ENCODE measurements at places on chromosomes 5 and 9.
A peak's percentile ranks its signal among the peaks of the same experiment; 100 is the strongest.

DNA sequence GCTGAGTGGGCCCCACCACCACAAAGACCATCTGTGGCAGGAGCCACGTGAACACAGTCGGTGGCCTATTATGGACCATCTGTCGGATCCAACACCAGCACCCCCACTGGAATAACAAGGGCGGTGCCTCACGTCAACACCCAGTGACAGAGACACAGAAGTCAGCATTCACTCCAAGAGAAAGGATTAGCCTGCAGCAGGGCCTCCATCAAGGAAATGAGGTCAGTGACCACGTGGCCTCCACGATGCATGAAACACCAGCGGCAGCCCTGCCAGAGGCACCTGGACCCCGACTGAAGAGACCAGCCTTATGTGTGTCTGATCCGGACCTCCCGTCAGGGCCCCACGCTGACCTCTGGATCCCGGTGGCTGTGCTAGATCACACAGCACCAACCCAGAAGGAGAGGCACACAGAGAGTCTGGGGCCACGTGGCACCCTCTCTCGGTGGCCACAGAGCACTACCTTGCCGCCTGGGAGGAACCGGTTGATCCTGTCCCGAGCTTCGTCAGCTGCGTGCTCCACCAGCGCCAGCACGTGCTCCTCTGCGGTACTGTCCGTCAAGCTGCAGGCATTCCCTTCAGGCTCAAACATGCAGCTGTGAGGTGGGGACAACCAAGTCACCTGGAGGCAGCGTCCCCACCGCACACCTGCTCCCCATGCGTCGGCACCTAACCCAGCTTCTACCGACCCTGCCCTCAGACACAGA is 9.0 kb downstream of the BRD9 start:
- DNase-seq: no peak

- no peak for DNase-seq
Observed at GRCh38 chr5:32233220-32233695, 59.1 kb upstream of the GOLPH3 start.

GRCh38 chr9:70463877-70464276 is 49.4 kb upstream of the KLF9 start:
- DNase-seq: no peak

- DNase-seq: no peak
Observed at GRCh38 chr5:147369742-147370374, 135.0 kb downstream of the STK32A start.

- no peak for DNase-seq
Observed at GRCh38 chr5:163172540-163173338, 264.7 kb upstream of the CCNG1 start.

GRCh38 chr9:14021871-14022525 is 291.9 kb downstream of the NFIB start:
- DNase-seq: no peak

DNA sequence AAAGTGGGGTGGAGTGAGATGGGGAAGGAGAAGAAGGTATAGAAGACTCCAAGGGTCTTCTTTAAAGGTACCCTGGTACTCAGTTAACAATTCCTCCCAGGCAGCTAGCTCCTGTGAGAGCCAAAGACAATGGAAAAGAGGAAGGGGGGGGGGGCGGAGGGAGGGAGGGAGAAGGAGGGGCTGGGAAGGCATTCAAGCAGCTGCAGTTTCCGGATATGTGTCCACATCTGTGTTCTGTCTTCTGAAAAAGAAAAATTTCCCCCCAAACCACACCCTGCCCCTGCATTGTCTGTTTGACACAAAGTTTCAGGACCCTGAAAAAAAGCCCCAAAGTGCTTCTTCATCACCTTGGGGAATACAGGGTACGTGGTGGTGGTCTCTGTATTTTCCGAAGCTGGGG is 11.1 kb downstream of the SPRY4 start:
- DNase-seq: no peak

DNA sequence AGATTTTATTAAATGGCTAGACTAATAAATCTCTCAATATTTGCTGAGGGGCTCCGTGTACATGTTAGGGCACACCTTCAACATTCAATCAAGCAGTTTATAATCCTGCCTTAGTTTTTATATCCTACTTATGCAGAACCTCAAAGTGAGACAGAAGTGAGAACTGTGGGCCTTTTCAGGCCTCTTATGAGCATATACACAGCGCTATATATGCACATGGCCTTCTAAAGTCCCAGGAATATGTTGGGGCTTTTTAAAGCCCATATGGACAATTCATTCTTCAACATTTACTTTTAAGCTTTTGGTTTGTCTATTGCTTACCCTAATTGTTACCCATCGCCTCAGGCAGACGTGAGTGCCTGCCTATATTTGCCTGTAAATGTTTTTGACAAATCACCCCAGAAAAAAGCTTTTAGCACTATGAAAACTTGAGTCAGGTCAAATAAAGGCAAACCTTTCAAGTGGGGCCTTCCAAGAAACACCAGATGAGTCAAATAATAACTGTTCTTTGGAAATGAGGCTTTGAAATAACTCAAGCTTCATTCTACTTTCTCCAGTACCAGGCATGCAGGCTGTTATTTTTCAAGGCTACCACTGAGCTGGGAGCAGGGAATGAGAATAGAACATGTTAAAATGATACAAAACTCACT is 58.2 kb downstream of the ESM1 start:
- no peak for DNase-seq

DNA sequence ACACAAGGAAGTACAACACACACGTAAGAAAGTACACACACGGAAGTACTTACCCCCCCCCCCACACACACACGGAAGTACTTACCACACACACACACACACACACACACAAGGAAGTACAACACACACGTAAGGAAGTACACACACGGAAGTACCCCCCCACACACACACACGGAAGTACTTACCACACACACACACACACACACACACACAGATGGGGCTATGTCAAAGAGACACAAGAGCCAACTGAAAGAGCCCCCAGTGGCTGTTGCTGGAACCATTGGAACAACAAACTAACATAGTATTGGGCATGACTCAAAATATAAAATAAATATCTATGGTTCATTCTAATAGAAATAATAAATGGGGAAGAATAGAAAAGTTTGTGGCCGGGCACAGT is 4.9 kb upstream of the MAPK9 start:
- no peak for DNase-seq

GRCh38 chr9:78029551-78030295 is 1.9 kb downstream of the GNAQ start:
- peak; percentile 77 for DNase-seq

- DNase-seq: no peak
Observed at GRCh38 chr5:100676817-100677631, 141.8 kb downstream of the FAM174A start.

DNA sequence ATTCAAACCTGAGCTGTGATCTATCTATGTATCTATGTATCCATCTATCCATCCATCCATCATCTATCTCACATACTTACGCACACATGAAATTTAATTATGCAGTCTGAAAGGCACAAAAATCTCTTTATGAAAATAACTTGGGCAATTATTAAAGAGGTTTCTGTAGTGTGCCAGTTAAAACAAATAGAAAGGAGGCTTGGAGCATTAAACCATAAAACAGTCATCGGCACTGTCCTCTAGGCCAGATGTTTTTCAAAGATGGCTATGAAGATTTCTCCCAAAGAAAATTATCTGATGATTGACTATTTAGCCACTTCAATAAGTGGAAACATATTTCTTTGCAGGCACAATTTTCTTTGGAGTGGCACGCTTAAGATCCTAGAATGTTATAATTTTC is 392.5 kb upstream of the RPS23 start:
- no peak for DNase-seq

DNA sequence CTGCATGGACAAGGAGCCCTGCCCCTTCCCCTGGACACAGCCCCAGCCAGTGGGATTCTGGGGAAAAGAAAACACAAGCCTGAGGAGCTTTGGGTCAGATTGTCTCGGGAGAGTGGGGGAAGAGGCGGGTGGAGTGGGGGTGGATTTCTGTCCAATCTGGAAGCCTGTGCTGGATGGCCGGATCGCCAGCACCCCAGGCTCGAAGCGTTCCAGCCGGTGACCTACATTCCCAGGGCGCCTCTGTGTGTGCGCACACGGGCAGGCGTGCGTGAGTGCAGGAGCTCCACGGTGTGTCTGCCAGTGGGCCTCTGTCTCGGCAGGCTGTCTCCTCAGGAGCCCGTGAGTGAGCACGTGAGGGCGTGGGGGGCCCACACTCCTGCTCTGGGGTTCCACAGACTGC is 74.3 kb upstream of the DAB2IP start:
- no peak for DNase-seq

DNA sequence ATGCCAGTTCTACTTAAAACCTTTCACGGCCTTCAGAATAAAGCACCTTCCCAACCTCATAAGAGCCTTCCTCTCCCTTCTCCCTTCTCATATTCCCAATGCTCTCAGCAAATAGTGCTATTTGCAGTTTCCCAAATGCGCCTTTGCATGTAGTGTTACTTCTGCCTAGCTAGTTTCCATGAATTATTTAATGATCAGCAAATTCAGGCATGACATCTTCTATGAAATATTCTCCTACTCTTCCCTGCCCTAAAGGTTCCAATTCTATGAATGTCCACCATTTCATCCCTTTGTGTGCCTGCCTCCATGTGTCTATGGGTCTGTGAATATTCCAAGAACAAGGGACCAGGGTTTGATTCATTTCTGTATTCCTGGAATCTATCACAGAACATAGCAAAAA is 98.8 kb upstream of the NR5A1 start:
- no peak for DNase-seq

- no peak for DNase-seq
Observed at GRCh38 chr5:159100782-159101646, 1.3 kb upstream of the EBF1 start.

DNA sequence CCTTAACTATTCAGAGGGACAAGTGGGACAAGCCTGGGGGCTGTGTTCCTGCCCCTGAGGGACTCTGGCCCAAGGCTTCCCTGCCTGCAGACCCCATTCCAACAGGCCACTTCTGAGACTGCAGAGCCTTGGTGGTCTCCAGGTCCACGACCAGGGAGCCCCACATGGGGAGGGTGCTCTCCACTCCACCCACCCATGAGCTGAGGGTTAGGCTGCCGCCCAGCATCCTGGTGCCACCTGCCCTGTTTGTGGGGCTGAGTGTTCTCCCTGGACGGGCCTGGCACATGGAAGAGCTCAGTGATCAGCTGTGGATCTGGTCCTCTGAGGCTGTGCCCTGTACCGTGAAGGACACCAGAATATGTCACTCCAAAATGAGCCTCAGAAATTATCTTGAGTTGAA is 2.5 kb upstream of the ABO start:
- no peak for DNase-seq

DNA sequence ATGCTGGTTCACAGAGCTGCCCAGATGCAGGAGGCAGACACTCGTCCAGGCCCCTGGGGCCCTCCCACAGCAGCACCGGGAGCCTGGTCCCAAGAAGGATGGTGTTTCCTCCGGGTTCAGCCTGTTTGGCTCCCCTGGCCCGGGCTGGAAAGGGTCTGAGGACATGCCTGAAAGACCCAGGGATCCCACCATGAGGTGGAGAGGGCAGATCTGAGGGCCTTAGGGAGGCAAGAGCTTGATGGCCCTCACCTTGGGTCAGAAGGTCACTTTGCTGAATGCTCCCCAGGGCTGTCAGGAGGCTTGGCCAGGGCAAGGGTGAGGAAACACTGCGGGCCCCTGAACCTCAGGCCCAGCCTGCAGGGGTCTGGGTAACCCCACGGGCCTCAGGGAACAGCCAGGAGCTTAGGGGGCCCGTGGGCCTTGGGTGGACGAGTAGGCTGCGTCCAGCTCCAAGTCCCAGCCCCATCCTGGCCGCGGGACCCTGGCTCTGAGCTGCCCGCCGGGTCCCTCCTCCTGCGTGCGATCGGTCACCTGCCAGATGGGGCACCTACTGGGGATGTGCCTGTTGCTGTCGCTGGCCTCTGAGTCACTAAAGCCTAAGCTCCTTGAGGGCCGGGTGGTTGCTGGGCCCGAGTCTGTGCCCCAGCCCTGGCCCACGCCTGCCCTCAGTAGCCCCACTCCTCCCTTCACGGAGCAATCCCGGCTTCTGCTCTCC is 106.2 kb downstream of the ZNF354C start:
- no peak for DNase-seq

- no peak for DNase-seq
Observed at GRCh38 chr5:167281925-167282324, 1009.5 kb upstream of the WWC1 start.

DNA sequence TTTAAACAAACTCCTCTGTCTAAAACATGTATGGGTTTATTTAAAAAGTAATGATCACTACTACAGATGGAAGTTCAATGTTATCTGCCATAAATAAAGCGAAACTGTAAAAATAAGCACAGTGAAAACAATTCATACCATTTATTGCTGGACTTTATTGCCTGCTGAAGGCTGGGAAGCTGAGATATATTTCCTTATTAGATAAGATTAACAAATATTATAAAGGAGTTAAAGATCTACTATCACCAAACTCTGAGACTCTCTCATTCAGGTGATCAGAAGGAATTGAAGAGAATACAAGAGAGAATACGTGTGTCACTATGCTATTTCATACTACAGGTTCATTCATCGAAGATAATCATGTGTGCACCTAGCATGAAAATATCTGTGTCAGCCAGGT is 190.9 kb upstream of the ATP10B start:
- no peak for DNase-seq

GRCh38 chr5:179110528-179110927 is 50.4 kb downstream of the ZNF354C start:
- DNase-seq: no peak

- DNase-seq: no peak
Observed at GRCh38 chr9:20563917-20564316, 58.4 kb downstream of the MLLT3 start.
